NCI-H446 (cell line): ENCODE measurements at places on chromosomes 5 and 9.
A peak's percentile ranks its signal among the peaks of the same experiment; 100 is the strongest.

DNA sequence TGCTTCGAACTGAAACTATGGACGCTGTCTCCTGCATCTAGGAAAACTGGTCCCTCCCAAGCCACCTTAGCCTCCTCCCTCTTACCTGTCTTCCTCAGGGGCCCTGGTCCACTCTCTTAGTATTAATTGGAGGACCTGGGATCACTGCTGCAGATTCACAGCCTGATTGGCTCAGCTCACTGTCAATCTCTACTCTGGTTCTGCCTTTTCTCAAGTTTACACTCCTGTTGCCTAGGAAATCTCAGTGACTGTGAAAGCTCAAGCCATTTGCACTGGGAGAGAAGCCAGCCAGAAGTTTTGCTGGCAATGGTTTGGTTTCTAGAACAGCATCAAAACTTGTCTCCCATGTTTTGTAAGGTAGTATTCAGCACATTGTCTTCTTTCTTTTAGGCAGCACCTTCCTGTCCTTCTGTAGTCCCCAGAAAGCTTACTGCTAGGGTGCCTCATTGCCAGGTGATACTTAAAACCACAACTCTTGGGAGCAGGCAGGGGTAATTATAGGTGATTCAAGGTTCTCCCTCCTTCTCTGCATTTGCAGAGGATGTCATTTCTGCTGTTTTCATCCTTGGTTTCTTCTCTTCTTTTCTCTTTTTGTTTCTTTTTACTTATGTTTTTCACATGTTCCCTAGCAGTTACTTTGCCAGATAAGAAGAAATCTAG is at the start of gene CAPSL:
Gene CAPSL (minus strand): TSS at position 55 of the 660 bp plus-strand sequence. CDS start 17,502 bp downstream, outside the sequence.
- no peak for DNase-seq

DNA sequence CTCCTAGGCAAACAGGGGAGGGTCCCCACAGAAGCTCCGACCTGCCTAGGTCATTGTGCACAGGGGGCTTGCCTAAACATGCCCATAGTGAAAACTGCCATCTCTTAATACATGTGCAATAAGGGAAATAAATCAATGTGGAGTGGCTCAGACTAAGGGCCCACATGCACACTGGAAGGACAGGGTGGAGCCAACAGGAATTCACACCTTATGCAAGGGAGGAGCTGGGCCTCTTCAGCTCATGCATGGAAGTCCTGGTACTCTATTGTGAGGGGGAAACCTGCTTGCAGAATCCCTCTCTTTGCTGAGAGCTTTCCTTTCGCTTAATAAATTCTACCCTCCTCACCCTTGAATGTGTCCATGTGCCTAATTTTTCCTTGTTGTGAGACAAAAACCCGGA is 815.8 kb downstream of the EFNA5 start:
- no peak for DNase-seq

DNA sequence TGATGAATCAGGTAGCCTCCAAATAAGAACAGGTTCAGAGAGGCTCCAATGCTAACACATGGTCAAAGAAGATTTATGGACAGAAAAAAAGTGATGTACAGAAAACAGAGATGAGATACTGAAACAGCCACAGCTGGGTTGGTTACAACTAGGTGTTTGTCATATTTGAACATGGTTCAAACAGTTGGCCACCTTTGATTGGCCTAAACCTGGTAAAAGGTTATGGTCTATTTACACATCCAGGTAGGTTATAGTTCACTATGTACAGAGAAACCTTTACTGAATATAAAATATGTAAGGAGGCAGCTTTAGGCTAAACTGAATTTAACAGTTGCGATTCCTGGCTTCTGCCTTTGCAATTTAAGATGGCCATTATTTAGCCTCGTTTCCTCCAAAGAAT is 134.0 kb upstream of the ZNF366 start:
- no peak for DNase-seq

DNA sequence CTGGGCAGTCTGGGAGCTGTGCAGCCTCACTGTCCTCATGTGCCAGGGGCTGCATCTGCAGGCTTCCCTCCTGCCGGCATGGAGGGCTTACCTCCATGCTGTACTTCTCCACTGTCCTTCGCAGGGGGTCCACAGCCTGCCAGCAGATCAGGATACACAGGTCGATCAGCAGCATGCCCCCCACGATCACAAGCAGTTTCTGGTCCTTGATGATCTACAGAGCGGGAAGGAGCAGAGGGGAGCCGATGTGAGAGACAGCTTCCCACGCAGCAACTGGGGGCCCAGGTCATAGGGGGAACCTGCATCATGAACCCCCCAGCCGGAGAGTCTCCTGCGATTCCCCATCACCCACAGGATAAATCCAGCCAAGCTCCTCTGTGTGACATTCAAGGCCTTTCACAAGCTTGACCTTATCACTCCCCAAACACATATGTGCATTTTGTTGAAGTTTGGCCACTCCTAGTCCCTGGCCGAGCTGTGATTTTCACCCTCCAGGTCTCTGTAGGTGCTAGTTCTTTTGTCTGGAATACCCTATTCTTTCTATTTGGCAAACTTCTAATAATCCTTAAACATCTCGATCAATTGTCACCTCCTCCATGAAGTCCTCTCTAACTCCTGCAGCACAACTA is 107.3 kb upstream of the TBC1D2 start:
- no peak for DNase-seq

DNA sequence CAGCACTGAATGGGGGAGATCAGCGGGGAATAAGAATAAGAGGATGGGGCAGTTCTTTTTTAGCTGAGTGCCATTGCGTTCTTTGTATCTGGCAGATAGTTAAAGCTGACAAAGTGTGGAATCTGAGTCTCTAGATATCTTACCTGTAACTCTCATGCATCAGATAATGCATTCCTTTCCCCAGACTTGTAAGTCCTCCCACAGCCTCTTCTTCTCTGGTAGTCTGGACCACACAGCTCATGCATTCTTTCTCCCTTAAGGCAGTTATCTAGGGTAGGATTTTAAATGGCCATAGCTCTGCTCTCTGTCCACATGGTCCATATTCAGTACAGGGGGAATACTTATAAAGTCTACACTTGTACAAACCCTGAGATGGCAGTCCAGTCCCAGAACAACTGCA is 54.0 kb upstream of the FGF10 start:
- no peak for DNase-seq

- DNase-seq, result peak; percentile 72
Measured at GRCh38 chr5:35900972-35901695, 37.3 kb downstream of the CAPSL start.

DNA sequence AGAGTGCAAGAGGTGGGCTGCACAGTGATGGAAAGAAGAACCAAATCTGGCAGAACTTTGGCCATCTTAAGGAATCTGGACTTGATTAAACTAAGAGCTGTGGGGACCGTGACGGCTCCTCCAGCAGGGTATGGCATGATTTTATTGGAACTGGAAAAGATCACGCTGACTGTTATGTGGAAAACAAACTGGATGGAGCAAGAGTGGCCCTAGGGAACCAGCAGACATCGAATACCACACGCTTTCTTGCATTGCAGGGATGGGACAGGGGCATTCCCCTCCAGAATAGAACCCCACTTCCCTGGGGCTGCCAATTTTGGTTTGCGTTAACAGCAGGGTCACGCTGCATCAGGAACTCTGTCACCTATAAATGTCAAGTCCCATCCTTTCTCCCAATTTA is 38.8 kb downstream of the INSYN2B start:
- DNase-seq, result no peak

DNA sequence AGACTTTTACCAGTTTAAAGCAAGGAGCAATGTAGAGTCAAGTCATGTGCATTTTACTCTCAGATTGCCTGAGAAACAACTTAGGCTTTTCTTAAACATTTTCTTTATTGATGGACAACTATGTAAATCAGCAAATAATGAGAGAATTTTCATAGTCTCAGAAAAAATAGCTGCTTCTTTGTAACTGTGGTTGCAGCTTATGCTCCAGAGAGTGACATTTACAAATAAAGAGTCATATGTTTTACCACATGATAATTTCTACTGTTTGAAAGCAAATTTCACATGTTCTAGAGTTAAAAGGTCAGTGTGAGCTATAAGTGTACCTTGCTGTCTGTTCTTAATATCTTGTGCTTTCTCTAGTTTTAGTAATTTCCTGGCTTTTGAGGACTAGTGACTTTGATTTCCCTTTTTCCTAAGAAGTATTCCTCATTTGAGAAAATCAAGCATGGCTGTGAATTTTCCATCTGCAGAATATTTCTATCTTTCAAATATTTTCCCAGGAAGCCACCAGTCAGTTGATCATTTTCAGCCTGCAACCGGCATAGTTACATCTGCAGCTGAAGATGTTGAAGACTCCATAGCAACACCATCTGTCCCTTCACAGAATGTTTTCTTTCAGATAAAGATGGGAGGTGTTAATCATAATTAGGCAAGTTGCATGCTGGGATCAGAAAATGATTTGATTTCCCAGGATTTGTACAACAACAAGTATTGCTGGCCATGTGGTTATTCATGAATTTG is 229.9 kb downstream of the SGCD start:
- no peak for DNase-seq

DNA sequence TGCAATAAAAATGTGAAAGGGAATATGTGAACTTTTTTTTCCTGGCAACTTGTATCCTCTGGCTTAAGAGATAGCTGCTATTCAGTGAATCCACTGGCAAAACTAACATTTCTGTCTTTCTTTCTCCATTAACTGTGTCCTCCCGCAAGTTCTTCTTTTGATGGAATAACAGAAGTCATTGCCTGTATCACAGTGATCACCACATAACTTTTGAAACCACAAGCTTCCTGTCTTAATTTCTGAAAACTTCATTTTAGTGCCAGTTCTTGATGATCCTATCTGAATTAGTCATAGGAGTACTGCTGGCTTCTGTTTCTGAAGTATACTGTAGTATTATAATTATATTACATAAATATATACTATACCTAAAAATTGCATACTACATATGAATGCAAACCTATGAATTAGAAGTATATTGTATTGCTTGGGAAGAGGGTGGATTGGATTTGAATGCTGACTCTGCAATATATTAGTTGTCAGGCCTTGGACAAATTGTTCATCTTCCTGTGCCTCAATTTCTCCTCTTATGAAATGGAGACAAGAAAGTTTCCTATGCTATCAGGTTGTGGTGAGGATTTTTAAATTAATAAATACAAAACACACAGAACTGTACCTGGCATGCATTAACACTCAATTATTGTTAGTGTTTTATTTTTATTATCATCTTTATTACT is 441.6 kb downstream of the CETN3 start:
- no peak for DNase-seq

- peak; percentile 7 for DNase-seq
Measured at GRCh38 chr9:98326459-98327248, 71.2 kb upstream of the TBC1D2 start.

GRCh38 chr5:40958811-40959210 is 49.5 kb downstream of the C7 start:
- DNase-seq, result no peak

GRCh38 chr5:96584712-96585111 is 77.5 kb upstream of the CAST start:
- no peak for DNase-seq

DNA sequence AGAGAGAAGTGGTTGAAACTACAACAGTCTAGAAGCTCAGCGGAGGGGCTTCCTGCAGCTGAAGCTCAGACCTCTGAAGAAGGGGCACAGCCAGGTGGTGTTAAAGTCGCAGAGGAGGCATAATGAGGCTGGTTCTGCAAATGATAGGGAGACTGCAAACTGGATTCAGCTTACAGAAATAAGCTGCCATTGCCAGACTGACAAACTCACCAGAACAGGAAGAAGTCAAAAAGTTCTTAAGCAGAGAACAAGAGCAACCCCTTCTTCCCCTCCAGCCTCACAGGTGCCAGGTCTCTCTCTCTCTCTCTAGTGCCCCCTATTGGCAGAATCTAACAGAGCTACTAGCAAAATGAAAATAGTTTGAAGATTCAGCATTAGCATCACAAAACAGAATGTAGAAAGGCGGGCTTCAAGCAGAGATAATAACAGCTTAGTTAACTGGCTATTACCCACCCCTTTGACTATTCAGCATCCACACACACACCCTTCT is 76.7 kb downstream of the GRAMD2B start:
- DNase-seq, result no peak

DNA sequence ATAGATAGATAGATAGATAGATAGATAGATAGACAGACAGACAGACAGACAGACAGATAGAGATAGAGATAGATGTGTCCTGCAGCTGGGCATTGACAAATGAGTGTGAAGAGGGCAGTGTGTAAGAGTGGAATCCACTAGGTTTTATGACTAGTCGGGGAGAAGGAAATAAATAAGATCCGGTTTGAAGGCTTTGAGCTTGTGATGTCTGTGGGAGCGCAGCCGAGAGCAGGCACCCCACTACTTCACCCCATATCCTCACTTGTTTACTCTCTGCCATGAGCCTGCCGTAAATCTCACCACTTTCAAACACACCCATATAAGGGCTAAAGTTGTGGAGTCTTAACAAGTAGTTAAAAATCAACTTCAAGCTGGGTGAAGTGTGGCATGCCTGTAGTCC is 1.4 kb upstream of the SUSD1 start:
- DNase-seq, result no peak

GRCh38 chr5:156871212-156871611 is 21.1 kb downstream of the PPP1R2B start:
- DNase-seq, result no peak

DNA sequence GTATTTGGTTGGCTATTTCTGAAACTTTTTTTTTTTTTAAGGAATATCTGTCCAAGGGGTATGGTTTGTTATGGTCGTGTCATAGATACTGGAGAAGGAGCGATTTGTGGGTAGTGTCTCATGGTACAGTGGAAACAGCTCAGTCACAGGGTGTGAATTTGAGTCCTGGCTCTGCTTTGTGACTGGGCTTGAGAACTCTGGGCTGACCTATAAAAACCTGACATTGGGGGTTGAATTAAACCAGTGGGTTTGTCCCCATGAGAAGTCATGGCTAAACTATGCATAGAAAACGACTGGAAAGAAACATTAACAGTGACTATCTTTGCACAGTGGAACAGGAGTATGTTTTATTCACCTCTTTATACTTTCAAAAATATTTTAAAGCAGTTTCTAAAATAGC is 54.7 kb downstream of the MACROH2A1 start:
- DNase-seq, result no peak

DNA sequence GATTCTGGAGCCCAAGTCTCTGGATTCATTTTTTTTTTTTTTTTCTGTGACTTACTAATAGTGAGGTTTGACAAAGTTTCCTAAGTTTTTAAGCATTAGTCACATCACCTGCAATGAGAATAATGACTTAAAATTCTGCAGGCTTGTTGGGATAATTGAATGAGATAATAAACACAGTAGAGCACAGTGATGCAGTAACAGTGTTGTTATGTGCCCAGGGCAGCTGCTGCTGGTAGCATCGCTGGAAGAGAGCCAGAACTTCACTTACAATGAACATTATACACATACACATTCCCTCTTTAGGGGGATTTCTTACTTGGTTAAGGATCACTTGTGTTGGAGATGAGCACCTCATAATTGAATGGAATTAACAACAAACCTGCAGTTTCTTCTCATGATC is 78.9 kb downstream of the ALDH7A1 start:
- DNase-seq, result peak; percentile 21

GRCh38 chr9:87140605-87141109 is 193.4 kb upstream of the GAS1 start:
- no peak for DNase-seq

- no peak for DNase-seq
Measured at GRCh38 chr5:53045263-53045662, 56.1 kb downstream of the ITGA2 start.

GRCh38 chr9:131752231-131752884 is 12.5 kb upstream of the RAPGEF1 start:
- no peak for DNase-seq
